ENCODE measurements at places on chromosomes 1 and 21. TPM values are rescaled to one million over a fixed set of nuclear protein-coding genes. Genes with fewer than 3 reads are reported as not detected.

SRSF4 gene
- 88.1 TPM for polyA plus RNA-seq

SEMA6C gene
- polyA plus RNA-seq: 13.7 TPM

GSTM3 gene
- polyA plus RNA-seq: 116 TPM

DONSON gene
- 6.0 TPM for polyA plus RNA-seq

PGBD5 gene
- 0.52 TPM for polyA plus RNA-seq

ESPN gene
- 0.53 TPM for polyA plus RNA-seq

GATAD2B gene
- polyA plus RNA-seq: 8.5 TPM

PDIK1L gene
- polyA plus RNA-seq: 4.4 TPM

TBX19 gene
- 1.8 TPM for polyA plus RNA-seq

OR2T29 gene
- polyA plus RNA-seq: not detected

GLRX2 gene
- polyA plus RNA-seq: 11.8 TPM

BTG3 gene
- polyA plus RNA-seq: 27.4 TPM

YRDC gene
- polyA plus RNA-seq: 15.0 TPM

ETNK2 gene
- 25.8 TPM for polyA plus RNA-seq

NFASC gene
- polyA plus RNA-seq: 9.5 TPM

KCNA3 gene
- polyA plus RNA-seq: 0.37 TPM

MPC2 gene
- polyA plus RNA-seq: 48.4 TPM

RGS4 gene
- polyA plus RNA-seq: 4.0 TPM

MRAP gene
- 4.0 TPM for polyA plus RNA-seq

LCE1A gene
- polyA plus RNA-seq: not detected

TDRD10 gene
- 4.1 TPM for polyA plus RNA-seq

SPATA6 gene
- polyA plus RNA-seq: 10.4 TPM
